Fibroblast of skin of left quadriceps (primary cell): ENCODE measurements at places on chromosomes 7 and 10.

DNA sequence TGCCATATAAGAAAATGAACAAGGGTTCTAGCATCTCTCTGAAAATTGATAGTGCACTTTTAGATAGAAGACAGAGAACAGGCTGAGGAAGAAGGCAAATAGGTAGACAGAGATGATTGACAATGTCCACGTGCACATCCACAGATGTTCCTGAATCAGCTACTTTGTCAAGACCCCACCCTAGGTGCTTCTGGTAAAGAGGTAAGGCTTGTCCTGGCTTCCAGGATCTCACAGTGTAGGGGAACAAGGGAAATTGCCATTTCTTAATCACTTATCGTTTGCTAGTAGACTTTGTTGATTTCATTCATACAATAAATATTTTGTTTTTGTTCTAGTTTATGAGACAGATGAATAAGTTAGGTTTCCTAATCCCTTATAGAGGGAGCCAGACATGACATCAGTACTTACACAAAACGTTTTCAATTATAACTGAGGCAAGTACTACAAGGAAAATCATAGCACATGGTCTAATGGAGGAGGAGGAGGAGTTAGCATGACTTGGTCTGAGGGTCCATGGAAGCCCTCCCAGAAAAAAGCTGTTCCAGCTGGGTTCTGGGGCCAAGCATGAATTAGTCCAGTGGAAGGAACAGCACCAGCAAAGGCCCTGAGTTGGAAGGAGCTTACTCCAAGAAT lies 115.9 kb upstream of the ARID5B start:
- DNase-seq = no peak

DNA sequence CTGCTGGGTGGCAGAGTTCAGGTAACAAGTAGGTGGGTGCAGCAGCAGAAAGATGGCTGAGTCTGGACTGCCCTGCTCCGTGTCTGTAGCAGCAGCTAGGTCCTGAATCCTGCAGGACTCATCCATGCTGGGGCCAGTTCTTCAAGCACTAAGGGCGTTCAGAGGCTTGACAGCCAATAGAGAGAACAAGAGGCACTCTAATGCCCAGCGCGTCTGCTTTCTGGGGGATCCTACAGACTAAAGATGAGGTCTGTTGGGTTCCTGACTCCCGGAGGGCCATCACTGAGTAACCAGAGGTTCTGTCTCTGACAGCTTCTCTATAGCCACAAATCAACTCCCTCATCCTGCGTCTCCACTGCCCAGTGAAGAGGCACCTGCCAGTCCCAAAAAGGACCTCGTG lies 125.5 kb downstream of the PTPN20 start:
- no peak for DNase-seq

- no peak for DNase-seq
Measured at GRCh38 chr7:133781486-133782090, 345.6 kb upstream of the LRGUK start.

GRCh38 chr7:43725251-43725650 lies 4.1 kb downstream of the COA1 start:
- DNase-seq = no peak

DNA sequence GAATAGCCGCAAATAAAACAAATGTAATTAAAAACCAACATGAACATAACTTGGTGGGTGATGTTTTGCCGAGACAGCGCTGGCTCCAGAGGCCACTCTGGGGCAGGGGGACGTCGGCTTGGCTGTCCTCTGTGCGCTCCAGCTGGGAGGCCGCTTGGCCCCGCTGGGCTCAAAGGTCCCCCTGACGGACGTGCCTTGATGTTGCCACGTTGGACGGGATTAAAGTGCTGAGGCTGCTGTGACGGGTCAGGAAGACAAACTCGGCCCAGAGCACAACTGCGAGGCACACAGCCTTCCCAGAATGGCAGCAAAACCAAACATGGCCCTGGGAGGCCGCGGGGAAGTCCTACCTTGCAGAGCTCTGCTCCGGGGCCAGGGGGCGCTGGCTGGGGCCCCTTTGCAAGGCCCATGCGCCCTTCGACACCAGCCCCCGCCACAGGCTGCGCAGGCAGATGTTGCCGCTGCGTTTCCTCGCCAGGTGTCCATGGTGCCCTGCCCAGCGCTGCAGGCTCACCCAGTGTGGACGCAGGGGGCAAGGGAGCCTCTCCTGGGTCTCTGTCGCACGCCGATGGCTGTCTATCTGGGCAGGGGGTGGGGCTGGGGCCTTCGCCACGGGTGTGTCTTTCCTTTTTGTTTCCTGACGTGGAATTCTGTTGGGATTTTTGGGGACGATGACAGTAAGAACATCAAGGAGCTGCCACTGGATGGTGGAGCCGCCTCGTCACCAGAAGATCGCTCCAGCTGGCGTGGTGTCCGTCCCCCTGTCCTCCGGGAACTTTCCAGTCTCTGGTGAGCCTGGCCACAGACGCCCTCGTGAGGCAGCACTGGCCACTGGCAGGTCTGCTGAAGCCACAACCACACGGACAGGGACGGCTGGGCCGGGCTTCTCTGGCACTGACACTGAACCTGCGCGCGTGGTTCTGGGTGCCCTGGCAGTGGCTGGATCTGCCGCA lies 99.6 kb upstream of the DIP2C start:
- peak; percentile 21 for DNase-seq

GRCh38 chr7:155293721-155294510 lies 3.8 kb upstream of the INSIG1 start:
- no peak for DNase-seq

DNA sequence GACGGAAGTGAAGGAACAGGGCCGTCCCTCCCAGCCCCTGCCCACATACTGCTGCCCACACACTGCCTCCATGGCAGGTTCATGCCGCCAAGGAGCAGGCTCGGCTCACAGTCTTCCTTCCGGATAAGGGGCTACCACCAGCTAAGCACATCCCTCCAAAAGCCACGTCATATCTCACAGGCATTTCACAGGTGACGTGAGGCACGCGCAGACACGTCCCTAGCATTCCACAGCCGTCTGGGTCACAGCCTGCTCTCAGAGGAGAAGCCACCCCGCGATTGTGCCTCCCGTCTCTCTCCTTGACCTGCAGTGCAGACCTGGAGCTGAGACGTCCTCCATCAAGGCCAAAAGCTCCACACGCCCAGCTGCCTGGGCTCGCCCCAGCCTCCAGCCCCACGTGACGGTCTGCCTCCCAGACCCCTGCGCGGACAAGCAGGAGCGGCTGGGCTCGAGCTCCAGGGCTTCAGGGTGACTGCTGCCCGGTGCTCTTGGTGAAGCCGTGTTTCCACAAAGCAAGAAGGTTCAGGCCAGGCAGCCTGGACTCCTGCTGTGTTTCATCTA lies 114.0 kb downstream of the MAD1L1 start:
- DNase-seq = no peak

GRCh38 chr7:91050677-91051076 lies 213.6 kb upstream of the FZD1 start:
- DNase-seq = no peak

DNA sequence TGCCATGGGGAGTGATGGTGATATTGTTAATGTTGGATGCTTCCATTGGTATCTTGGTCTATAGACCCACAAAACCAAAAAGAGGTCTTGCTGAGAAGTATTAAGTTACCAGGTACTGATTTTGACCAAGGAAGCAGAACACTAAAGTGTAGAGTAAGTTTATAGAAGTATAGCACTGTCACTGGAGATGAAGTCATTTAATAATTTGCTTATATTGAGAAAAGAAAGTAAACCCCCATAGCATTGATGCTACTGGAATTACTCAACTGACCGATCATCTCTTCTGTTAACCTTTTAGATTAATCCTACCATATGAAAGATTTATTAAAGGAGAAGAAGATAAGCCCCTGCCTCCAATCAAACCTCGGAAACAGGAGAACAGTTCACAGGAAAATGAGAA lies 183.2 kb downstream of the RTKN2 start:
- no peak for DNase-seq

- DNase-seq = no peak
Measured at GRCh38 chr10:111347386-111348013, 270.7 kb downstream of the ADRA2A start.

DNA sequence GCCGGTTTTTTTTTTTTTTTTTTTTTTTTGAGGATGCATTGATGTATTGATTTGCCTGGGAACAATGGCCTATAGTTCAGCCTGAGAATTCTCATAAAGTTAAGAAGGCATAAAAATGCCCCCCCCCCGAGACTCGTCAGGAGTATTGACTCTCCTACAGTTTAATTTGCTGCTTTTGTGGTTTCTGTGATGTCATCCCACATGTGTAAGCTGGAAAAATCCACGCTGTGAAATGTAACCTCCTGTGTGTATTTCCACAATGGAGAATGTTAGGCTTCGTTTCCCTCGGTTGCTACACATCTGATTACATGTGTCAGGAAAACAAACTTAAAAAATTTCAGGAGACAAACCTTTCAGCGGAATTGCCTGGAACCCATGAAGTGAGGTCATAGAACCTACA lies 117.9 kb downstream of the FANK1 start:
- peak; percentile 64 for DNase-seq

DNA sequence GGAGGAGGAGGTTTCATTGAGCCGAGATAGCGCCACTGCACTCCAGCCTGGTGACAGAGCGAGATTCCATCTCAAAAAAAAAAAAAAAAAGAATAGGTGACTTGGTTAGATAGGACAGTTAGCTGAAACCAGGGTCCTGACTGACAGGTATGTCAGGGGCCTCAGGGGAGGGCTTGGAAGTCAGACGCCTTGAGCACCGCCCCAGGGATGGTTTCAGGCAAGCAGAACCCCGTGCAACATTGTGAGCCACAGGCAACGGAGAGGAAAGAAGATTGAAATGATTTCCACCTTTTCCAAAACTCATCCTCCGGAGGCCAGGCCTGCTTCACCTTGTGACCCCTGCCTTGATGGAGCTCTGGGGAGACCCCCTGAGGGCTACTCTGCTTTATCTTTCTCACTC lies 8.6 kb downstream of the UCMA start:
- no peak for DNase-seq

DNA sequence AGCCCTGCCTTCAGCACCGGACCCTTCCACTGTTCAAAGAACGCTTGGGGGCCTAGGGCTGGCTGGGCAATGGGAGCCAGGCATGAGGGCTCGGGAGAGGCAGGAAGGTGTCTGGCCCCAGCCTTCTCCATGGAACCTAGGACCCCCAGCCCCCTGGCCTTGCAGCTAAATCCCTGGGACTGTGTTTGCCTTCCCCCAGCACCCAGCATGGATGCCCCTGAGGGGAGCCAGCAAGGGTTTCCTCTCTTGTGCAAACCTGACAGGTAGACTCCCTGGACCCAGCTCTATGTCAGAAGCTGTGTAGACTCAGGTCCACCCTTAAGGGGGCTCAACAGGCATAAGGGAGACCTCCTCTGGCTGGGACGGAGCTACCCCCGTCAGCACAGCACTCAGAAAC lies 288.0 kb downstream of the GRID1 start:
- DNase-seq = no peak

- no peak for DNase-seq
Measured at GRCh38 chr7:108285003-108285368, 154.8 kb upstream of the LAMB4 start.

GRCh38 chr7:80686576-80686975 lies 48.1 kb downstream of the CD36 start:
- DNase-seq = no peak

DNA sequence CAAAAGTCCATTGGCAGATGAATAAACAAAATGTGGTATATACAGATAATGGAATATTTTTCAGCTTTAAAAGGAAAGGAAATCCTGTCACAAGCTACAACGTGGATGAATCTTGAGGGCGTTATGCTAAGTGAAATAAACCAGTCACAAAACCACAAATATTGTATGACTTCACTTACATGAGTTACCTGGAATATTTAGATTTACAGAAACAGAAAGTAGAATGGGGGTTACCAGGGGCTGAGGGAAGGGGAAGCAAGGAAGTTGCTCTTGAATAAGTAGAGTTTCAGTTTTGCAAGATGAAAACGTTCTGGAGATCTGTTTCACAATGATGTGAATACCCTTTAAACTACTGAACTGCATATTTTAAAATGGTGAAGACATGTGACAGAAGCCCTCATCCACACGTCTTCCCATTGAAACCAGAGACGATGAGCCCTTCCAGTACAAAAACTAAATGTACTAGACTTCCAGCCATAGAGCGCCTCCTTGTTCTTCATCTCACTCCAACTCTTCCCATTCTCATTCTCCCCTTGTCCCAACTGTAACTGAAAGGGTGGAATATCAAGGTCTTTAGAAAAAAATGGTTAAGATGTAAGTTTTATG lies 62.4 kb downstream of the MICU1 start:
- DNase-seq = no peak

GRCh38 chr7:129351320-129351719 lies 82.9 kb upstream of the STRIP2 start:
- no peak for DNase-seq
